Fibroblast of villous mesenchyme (primary cell): ENCODE measurements at places on chromosomes 11 and 22.
A peak's percentile ranks its signal among the peaks of the same experiment; 100 is the strongest.

- DNase-seq, result no peak
Observed at GRCh38 chr11:44566952-44567875, 1.8 kb downstream of the CD82 start.

DNA sequence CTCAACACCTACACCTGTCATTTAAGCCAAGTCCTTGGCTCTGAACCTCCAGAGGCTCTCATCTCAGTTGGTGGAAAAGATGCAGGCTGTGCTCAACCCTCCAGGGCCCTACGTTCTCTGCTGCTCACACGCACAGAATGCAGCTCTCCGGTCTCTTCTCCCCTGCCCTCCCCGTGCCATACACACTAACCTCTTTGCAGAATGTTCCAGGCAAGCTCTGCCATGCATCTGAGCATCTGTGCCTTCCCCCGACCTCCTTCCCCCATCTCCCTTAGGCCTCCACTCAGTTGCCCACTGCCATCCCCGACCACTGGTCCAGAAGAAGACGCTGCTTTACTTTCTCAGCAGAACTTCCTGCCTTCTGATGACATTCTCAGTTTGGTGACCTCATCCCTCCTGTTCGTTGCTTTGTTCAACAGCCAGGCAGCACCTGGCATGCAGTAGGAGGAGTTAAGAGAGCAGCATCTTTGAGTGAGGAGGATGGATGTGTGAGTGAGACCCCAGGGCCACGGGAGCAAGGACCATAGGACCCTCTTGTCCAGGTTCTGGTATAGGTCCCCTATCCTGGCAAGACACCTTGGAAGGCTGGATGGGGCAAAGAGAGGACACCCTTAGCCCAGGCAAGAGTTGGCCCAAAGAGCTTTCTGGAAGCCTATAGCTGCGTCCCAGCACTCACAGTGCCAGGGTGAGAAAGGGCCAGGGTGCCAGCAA lies 598.0 kb downstream of the BRD1 start:
- DNase-seq, result no peak

- DNase-seq, result no peak
Observed at GRCh38 chr11:2507945-2508749, 63.3 kb downstream of the KCNQ1 start.

GRCh38 chr11:102981324-102981910 lies 25.9 kb upstream of the MMP13 start:
- no peak for DNase-seq

DNA sequence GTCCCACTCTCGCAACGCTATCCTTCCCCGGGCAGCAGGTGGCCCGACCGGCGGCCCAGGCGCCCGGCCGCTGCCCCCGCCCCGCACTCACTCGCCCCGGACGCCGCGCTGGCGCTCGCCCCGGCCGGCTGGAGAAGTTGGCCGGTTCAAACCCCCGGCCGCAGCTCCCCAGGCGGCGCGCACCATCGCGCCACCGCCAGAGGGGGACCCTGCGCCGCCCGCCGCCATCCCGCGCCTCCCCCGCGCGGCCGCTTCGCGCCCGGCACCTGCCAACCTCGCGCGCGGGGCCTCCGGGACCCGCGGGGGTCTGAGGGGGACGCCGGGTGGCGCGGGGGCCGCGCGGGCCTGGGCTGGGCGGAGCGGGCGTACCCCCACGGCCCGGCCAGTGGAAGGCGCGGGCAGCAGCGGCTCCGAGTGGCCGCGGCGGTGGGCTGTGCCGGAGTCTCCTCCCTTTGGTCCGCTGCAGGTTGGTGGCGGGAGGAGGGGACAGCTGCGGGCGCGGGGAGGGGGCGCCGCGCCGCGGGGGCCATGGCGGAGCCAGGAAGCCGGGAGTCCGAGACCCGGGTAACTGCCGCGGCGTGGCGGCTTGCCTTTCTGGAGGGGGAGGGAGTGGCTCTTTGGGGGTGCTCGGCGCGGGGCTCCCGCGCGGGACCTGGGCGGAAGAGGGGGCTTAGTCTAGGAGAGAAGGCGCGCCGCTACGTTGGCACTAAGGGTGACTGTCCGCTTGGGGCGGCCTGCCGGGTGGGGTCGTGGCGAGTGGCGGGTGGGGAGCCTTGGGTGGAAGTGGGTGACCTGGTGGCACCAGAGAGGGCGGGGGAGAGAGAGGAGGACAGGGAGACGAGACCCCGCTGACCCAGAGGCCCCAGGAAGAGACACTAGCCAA lies at the start of the genes MPST and TST:
TSS of gene MPST (plus strand) at position 434 of the 883 bp plus-strand sequence. CDS start at position 529, 95 bp downstream.
TSS of gene TST (minus strand) at position 139 of the 883 bp plus-strand sequence. CDS start 715 bp downstream, outside the sequence.
- DNase-seq, result peak; percentile 76

DNA sequence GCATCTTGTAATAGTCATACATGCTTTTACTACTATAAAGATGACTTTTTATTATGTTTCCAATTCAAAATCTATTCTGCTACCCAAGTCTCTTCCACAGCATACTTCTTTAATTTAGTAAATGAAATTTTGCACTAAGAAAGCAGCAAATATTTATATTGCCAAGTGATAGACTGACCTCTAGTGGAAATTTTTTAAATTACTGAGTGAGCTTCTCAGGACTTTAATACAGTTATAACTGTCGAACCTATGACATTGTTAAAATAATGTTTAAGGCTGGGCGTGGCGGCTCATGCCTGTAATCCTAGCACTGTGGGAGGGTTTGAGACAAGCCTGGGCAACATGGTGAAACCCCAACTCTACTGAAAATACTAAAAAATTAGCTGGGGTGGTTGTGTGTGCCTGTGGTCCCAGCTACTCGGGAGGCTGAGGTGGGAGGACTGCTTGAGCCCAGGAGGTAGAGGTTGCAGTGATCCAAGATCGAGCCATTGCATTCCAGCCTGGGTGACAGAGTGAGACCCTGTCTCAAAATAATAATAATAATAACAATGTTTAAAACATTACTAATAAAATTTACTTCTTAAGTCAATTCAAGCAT lies 27.3 kb downstream of the STK33 start:
- peak; percentile 59 for DNase-seq

DNA sequence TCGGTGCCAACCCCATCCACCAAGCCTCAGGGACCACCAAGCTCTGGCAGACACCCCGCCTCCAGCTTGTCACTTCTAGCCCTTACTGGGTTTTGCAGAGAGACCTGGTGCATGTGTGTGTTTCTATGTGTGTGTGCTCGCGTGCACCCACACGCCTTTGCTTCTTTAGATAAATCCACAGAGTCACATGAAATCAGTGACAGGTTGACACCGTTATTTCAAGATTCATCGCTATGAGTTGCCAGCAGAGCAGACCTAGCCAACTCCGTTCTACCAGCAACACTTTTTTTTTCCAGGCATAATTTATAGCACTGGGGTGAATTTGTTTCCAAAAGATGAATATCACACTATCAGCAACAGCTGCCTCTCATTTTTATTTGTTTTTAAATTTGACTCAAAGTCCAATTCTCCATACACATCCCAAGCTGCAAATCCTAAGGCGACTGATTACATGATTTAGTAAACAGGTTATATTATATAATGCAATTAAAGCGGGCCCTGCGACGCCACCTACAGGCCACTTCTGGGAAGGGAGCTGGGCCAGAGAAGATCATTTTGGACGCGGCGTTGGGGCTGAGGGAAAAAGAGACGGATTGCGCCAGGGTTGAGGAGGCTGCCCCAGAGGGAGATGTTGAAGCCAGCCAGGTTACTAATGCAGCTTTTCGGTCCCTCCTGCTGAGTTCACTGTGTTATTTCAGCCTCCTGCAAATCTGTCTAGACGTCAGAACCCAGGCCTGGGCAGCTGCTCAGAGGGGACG lies 150.5 kb downstream of the FEZ1 start:
- peak; percentile 73 for DNase-seq

DNA sequence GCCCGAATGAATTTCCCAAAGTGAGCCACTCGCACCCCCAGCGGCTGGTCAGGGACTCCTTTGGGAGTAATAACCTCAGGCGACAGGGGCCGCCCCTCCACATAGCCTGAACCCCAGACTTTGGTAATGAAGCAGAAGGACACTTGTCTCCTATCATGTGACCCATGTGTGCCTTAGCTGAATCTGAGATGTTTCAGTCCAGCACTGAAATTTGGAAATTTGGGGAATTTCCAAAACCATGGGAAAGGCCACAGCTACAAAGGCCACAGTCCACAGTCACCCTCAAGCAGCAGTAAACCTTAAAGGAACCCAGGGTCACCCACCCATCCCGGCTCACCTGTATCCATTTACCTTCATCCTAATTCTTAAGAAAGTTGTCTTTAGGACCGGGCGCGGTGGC lies 51.4 kb upstream of the FADD start:
- no peak for DNase-seq

GRCh38 chr22:47794851-47795250 lies 1032.4 kb downstream of the TBC1D22A start:
- no peak for DNase-seq

- DNase-seq, result no peak
Observed at GRCh38 chr11:66546966-66547661, 411 bp downstream of the ACTN3 start.

GRCh38 chr11:101748572-101749344 lies 165.0 kb upstream of the TRPC6 start:
- peak; percentile 3 for DNase-seq

GRCh38 chr22:36419177-36419911 lies 31.6 kb upstream of the MYH9 start:
- peak; percentile 100 for DNase-seq

DNA sequence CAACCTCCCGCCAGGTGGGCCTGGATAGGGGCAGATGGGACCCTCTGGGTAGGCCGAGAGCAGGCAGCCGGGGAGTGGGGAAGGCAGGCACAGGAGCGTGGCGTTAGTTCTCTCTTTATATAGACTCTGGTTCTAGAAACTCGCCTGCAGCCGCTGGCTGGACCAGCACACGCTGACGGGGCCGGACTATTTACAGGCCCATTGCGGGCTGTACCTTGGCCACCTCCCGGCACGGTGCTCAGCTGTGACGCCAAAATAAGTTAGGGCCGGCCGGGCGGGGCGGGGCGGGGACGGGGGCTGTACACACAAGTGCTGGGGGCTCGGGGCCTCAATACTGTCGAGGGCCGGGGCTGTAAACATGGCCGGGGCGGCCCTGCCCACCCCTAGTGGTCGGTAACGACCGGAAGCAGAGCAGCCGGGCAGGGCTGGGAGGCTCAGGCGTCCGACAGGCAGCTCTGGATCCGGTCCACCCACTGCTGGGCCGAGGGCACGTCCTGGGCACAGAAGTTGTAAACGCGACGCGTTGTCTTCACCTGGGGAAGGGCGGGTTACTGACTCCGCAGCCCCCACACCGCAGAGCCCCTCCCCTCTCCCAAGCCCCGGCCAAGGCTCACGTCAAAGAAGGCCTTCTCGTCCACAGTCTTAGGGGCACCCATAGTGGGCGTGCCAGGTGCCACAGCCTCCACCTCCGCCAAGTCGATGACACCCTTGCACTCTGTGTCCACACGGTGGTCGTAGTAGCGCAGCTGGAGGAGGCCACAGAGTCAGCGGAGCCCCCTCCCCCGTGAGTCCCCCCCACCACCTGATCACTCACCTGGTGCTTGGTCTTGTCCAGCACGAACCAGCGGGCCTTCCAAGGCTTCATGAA lies 27.9 kb downstream of the SBF1 start:
- no peak for DNase-seq

GRCh38 chr11:23502826-23503225 lies 642.6 kb upstream of the CCDC179 start:
- DNase-seq, result no peak

DNA sequence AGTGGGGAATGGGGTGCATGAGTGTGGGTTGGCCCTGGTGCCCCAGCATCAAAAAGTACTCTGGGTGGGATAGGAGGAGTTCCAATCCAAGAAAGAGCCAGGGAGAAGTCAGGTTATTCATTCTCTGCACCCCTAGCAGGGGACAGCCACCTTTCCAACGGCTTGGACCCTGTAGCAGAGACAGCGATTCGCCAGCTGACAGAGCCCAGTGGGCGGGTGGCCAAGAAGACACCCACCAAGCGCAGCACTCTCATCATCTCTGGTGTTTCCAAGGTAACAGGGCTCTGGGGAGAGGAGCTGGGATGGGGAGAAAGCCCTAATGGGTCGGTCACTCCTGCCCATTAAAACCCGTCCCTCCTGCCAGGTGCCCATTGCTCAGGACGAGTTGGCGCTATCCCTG lies 6.6 kb downstream of the C2CD2L start:
- DNase-seq, result no peak

DNA sequence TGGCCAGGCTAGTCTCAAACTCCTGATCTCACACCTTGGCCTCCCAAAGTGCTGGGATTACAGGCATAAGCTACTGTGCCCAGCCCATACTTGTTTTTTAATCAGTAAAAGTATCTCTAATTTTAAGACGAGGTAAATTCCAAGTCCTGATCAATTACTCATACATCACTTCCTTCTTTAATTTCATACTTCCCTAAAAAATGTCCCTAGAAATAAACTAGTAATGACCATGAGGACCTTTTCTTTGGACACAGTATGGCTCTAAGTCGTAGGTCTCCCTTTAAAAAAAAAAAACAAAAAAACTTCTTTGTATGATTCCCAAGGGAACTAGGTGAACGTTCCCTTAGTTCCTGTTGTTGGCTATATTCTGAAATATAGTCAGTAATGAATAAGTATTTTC lies 29.8 kb downstream of the NUP98 start:
- DNase-seq, result no peak

- peak; percentile 95 for DNase-seq
Observed at GRCh38 chr22:40728731-40729189, 49.5 kb downstream of the MCHR1 start.

GRCh38 chr22:27445881-27446280 lies 355.7 kb downstream of the MN1 start:
- DNase-seq, result peak; percentile 30

GRCh38 chr22:49299821-49300231 lies 527.8 kb downstream of the BRD1 start:
- DNase-seq, result no peak

- DNase-seq, result no peak
Observed at GRCh38 chr11:126753990-126754389, 246.6 kb downstream of the KIRREL3 start.

GRCh38 chr22:29693671-29694070 lies 26.1 kb upstream of the CABP7 start:
- DNase-seq, result no peak

- DNase-seq, result no peak
Observed at GRCh38 chr11:117917591-117918151, 11.5 kb downstream of the TMPRSS13 start.

- no peak for DNase-seq
Observed at GRCh38 chr11:2426221-2426620, 18.1 kb downstream of the TRPM5 start.

DNA sequence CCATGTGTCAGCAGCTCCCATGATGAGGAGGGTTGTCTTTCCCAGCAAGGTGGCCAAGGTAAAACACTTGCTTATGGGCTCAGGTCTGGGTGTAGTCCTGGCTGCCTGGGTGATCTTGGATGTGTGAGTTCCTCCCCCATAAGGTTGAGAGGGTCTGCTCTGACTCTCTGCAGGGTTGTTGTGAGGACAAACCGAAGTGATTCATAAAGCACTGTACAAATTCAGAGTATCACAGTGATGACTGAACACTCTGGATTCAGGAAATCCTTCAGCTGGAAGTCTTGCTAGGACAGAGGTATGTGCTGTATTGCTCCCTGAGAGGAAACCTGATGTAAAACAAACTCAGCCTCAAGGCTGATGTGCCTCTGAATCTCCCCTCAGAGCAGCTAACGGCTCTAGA lies 220.9 kb upstream of the PITPNB start:
- DNase-seq, result peak; percentile 51

GRCh38 chr11:116955548-116955947 lies 118.1 kb upstream of the APOA1 start:
- DNase-seq, result no peak

- no peak for DNase-seq
Observed at GRCh38 chr11:122804796-122805195, 33.5 kb upstream of the CRTAM start.
